ENCODE measurements at places on chromosomes 16 and 17. TPM values are rescaled to one million over a fixed set of nuclear protein-coding genes. Genes with fewer than 3 reads are reported as not detected.

DNA sequence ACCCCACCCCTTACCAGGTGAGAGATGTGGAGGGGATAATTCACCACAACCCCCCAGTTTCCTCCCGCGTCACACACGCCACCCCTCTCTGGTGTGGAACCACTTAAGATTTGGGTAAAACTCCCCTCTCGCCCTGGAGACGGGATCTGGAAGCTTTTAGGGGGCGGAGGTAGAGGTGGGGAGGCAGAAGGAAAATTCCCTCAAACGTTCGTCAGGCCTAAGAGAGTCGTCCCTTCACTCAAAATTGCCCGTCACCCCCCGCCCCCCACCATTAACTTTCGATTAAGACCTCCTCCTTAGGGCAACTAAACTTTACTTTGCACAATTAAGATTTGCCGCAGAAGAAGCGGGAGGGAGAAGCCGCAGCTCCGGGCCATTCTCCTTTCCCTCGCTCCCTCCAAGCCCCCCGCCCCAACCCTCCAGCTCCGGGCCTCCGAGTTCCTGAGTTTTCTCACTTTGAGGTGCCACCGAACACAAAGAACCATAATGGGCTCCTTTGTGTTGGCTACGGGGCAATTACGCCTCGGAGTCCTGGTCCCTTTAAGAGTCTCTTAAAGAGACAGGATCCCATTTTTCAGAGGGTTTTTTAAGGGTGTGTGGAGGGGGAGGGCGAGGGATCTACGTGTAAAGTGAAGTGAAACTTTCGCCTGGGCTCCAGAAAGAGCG, 985 bp upstream of the FZD2 start:
- H3K27ac ChIP-seq = no peak overlapping the region
- H3K27me3 ChIP-seq = no peaks in the 10 kb centered on the region
- no peak for DNase-seq
- H3K36me3 ChIP-seq = no peaks in the 10 kb centered on the region

DNA sequence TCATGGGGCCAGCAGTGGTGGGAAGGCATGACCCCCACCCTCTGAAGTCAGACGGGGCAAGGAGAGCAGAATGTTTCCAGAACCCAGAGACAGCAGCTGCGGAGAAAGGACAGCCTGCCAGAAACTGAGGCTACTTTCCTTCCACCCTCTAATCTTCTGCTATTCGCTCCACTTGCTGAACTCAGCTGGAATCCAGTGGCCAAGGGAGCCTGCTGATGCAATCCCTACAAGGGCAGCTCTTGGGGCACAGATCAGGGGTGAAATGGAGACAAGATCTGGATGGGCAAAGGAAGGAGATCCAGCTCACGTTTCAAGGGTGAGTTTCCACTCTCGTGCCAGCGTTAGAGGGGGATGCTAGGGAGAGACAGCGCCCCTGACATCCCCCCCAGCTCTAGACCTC, 479.1 kb downstream of the SLC39A11 start:
- no peaks in the 10 kb centered on the region for H3K4me1 ChIP-seq
- no peaks in the 10 kb centered on the region for H3K36me3 ChIP-seq
- no peak overlapping the region for H3K27ac ChIP-seq

DNA sequence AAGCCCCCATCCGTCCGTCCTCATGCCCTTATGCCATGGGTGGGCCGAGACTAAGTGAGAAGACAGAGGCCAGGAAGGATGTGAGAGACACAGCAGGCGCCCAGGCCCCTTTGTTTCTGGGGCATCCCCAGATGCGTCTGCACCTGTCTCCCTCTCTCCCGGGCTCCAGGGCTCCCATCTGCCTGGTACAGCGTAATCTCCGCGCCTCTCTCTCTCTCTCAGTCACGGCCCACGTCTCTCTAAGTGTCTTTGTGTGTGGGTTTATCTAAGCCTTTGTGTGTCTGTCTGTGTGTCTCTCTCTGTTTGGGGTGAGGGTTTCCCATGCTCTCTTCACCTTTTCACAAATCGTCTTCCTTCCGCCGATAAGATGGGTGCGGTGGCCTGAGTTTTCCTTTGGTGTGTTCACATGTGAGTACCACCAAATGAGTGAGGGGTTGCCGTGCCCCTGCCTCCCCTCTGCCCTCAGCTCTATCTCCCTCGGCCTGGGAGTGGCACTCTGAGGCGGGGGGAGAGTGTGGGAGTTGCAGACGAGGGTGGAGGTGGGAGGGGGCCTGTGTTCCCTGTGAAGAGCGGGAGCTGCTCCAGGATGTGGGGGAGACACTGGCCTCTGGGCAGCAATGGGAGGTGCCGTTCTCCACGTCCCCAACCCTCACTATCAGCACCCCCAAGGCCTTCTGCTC, 25.8 kb upstream of the ABCC3 start:
- no peaks in the 10 kb centered on the region for H3K4me1 ChIP-seq
- H3K36me3 ChIP-seq = no peaks in the 10 kb centered on the region
- no peak overlapping the region for H3K27ac ChIP-seq
- no peak overlapping the region for H3K4me3 ChIP-seq

DNA sequence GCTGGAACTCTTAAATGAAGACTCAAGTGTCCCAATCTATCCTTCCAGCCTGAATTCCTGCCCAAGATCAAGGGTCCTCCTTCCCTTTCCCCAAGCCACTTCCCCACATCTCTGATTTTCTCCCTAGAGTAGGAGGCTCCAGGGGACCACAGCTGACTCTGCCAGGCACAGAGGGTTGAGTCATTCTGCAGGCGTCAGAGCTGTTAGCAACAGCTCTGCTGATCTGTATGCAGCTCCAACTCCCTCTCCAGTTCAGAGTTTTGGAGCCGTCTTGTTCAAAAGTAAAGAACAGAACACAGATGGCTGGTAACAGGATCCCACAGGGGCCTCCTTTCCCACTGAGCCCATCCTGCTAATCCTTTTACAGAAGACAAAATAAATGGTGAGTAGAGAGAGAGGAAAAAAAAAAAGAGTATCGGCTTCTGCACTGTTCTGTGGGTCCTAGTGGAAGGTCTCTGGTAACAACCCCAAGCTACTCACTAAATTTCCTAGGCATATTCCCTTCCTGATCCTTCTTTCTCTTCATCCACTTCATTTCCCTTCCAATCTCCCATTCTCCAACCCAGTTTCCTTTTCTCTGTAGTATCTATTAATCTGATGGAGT, 13.4 kb upstream of the TAOK1 start:
- no peak overlapping the region for H3K4me3 ChIP-seq
- no peaks in the 10 kb centered on the region for H3K4me1 ChIP-seq
- H3K36me3 ChIP-seq = no peaks in the 10 kb centered on the region

DNA sequence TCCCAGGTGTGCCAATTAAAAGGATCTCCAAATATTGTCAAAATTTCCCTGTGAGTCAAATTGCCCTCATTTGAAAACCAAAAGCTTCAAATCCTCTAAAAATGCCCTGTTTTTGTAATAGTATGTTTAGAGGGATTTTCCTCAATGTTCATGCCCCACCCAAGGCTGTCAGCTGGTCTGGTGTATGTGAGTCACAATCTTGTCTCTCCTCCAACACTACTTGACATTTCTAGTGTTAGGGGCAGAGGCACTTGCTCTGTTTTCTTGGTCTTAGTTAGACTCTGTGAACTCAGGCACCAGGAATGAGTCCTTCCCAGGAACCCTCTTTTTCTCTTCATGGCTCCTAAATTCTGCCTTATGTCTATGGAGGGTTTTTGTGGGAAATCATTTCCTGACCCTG, 634.8 kb downstream of the KCNJ2 start:
- no peak for DNase-seq
- H3K27me3 ChIP-seq = no peaks in the 10 kb centered on the region
- no peak overlapping the region for H3K27ac ChIP-seq
- no peak overlapping the region for H3K4me3 ChIP-seq
- no peaks in the 10 kb centered on the region for H3K36me3 ChIP-seq
- peaks cover 3% of the 10 kb centered on the region for H3K4me1 ChIP-seq

DNA sequence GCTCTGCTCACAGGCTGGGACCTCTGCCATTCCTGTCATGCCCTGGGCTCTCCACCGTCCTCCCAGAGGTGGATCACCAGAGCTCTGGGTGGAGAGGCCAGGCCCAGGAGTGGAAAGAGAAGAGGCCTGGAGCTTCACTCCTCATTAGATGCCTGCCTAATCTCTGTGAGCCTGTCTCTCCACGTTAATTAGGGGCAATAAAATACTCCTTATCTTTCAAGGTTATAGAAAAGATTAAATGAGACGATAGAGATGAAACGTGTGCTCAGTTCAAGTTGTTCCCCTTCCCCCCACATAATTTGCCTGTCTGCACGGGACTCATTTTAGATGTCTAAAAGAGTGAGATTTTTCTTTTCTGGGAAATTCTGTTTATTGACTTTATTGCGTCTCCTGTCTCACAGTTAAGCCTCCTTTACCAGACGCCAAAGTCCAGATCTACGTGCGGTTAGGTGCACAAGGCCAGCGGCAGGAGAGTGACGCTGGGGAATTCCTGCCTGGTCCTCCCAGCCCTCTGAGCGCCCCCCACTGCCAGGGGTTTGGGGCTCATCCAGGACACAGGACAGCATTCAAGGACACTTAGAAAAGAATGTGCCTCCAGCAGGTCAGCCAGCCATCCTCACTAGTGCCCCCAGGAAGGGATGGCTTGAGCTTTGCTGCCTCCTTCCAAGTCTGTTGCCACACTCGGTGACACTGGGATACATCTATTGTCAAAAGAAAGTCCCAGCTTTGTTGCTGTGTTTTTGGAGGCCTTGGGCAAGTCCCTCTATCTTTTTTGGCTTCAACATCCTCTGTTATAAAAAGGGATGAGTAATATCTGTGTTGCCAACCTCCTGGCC, 42.3 kb downstream of the TBX4 start:
- H3K36me3 ChIP-seq = no peaks in the 10 kb centered on the region
- no peak overlapping the region for H3K27ac ChIP-seq
- H3K4me3 ChIP-seq = no peak overlapping the region
- H3K27me3 ChIP-seq = no peaks in the 10 kb centered on the region

The PRR35 gene
- total RNA-seq = not detected

The CNTNAP4 gene
- not detected for total RNA-seq

The UNKL gene
- 34.6 TPM for total RNA-seq

The IL34 gene
- 14.2 TPM for total RNA-seq
